ENCODE measurements at places on chromosomes 5 and 9. TPM values are rescaled to one million over a fixed set of nuclear protein-coding genes. Genes with fewer than 3 reads are reported as not detected.

DNA sequence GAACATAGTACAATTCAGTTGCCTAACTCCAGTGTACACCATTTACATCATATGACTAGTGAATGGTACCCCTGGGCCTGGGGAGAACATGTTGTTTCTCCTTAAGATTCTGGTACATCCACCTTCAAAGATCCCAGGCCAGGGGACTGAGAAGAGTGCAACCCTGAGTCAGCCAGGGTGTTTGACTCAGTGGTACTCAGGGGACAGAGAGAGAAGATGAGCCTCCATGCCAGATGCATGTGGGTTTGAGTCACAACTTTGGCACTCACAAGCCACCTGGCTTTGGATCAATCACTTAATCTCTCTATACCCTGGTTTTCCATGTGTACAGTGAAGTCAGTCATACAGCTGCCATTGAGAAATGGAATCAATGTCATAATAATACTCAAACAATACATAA is 53.7 kb downstream of the MAP1B start:
- no peak for DNase-seq

- DNase-seq = no peak
Observed at GRCh38 chr9:85510830-85511504, 230.8 kb downstream of the AGTPBP1 start.

Gene FCN1
- total RNA-seq = not detected

Gene ZNF462
- 13.7 TPM for total RNA-seq

Gene EQTN
- total RNA-seq = not detected

Gene FOXD4
- total RNA-seq = not detected

Gene AGXT2
- not detected for total RNA-seq
